ENCODE measurements at places on chromosomes 13 and 19. TPM values are rescaled to one million over a fixed set of nuclear protein-coding genes. Genes with fewer than 3 reads are reported as not detected.

Gene OSCAR
- total RNA-seq: 0.75 TPM

Gene CRLF1
- 107 TPM for total RNA-seq

Gene ZNF441
- 10.0 TPM for total RNA-seq

Gene SH2D3A
- not detected for total RNA-seq

Gene MEDAG
- 112 TPM for total RNA-seq

Gene GADD45B
- 197 TPM for total RNA-seq

Measured in subcutaneous adipose tissue (tissue), 4 donors.